GM23338 (cell line): ENCODE measurements at places on chromosomes 3 and 15.

DNA sequence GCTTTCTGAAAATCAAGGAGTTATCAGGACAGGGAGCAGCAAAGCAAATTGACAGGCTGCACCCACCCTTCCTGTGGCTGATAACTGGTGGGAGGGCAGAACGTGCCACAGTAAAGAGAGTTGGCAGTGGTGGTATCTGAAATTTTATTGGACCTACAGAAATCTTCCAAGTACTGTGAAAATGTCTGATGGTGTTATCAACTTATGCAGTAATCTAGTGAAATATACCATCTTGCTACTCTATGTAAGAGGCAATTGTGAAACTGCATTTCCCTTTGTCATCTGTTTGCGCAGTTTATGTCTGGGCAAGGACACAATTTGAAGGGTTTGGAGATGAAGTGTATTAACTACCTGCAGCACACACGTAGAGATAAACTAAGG, 1.5 kb downstream of the PLCL2 start:
- DNase-seq, result no peak

DNA sequence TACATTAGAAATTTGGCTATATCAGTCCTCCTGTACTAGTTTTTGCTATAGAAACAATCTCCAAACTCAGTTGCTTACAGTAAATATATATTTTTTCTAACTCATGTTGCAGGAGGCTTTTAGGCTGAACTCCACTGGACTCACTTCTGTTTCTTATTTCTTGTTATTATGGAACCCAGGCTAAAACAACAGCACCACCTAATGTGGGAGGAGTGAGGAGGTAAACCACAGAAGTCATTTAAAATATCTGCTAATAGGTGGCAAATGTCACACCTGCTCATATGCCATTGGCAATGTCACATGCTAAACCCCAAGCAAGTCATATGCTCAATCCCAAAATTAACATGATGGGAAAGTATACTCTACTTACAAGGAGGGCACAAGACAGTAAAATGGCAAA, 462.2 kb downstream of the PLOD2 start:
- DNase-seq, result no peak

DNA sequence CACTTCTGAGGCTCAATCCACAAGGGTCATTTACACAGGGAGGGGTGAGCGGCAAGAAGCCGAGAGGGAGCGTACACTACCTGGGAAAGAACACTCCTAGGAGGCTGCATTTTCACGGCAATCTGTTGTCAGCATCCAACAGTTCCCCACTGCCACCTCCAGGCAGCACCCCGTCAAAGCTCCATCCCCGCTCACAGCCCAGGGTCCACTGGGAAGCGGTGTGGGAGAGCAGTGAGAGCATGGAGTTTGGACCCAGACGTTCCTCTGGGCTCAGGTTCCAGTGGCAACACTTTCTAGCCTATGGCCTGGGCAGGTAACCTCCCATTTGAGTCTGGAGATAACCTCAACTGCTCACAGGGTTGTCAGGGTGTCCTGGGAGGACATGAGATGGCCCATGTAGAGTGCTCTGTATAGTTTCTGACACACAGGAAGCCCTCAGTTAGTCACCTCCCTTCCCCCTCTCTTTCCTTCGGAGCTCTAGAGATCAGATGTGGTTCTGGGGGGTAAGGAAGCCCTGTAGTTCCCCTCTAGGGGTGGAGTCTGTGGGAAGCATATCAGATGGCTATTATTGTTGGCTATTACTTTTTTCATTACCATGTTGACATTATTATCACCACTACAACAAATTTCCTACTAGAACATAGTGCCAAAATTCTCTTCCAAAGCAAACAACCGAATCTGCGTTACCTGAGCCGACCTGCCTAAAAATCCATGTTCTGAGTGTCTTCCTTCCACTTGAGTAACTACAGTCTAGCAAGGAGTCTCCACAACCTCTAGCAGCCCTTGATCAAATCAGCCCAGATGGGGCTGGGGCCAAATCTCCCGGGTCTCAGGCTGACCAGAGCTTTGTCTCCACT, 29.1 kb downstream of the RUVBL1 start:
- DNase-seq, result no peak

DNA sequence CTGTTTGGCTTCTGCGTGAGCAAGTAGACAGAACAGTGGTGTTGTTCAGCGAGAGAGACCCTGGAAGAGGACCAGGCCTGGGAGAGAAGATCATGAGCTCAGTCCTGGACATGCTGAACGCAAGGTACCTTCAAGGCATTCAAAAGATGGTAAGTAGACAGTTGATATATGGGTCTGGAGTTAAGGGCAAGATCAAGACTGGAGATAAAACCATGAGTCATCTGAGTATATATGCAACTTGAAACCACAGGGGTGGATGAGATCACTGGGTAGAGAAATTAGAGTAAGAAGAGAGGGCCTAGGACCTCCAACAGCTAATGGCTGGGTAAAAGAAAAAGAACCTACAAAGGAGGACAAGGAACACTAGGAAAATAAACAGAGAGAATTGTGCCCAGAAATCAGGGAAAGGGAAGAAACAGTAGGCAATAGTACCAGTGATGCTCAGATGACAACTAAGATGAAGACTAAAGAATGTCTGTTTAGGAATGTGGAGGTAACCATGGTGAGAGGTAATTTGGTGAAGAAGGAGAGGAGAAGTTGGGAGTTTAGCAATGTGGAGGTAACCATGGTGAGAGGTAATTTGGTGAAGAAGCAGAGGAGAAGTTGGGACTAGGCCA, 343.2 kb upstream of the ADAMTS9 start:
- DNase-seq, result no peak

- no peak for DNase-seq
These were observed 678.4 kb downstream of the ROBO2 start for GRCh38 chr3:77718311-77718710.

DNA sequence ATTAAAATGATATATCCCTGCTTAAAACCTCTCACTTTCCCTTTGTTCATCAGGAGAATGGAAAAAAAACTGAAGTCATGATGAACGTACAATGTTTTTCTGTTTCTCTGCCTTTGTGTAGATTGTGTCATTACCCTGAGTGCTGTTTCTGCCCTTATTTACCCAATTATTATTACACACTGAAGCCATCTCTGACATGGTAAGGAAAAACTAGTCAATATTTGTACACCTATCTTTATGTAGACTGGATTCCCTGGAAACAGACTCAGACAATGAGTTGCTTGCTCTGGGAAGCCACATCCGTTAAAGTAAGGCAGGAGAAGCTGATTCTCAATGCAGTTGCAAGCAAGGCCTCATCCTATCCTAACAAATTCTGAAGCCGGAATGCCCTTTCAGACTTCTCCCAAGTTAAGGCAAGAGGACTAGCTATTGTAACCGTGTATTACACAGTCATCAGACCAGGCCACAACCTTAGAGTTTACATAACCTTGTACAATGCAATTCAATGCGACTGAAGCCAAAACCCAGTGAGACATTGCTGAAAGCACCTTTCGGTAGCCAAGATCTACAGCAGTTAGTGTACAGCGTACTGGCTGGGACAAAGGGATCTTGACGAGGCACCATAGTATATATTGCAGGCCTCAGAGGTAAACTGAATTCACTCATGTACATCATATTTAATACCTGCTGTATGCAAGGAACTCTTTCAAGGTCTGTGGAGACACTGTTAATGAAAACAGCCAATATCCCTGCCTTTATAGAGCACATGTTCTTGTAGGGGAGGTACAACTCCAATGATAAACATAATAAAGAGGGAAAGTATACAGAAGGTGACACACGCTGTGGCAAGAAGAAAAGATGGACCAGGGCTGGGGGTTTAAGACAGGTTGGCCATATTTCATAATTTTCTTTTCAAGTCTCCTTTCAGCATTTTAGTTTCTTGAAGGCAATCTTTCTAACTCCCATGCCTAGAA, 1040.8 kb upstream of the SEMA6D start:
- no peak for DNase-seq

- DNase-seq, result no peak
These were observed 112.5 kb downstream of the SUCNR1 start for GRCh38 chr3:151985787-151986430.

DNA sequence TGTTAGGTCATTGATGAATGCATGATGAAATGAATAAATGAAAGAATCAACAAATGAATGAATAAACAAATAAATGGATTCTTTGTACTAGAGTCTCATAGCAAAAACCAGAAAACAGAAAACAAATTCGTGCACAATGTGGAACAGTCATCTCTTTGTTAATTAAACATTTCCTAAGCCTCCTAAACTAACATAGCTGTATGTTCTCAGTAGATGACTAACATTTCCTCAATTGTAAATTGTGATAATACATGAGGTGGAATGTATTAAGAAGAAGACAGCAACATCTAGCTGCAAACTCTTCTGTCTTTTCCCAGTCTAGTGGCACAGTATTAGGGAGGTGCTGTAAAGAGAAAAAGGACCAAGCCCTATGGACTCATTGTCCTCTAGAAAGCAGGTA, 1021.0 kb downstream of the MCTP2 start:
- no peak for DNase-seq

- DNase-seq, result no peak
These were observed 163.8 kb upstream of the MBNL1 start for GRCh38 chr3:152104847-152105415.
